ENCODE measurements at places on chromosomes 3 and 15. TPM values are rescaled to one million over a fixed set of nuclear protein-coding genes. Genes with fewer than 3 reads are reported as not detected.

HCN4 gene
- 93.1 TPM for total RNA-seq

GRCh38 chr3:148075771-148076716, 621.7 kb upstream of the AGTR1 start:
- no peak overlapping the region for H3K4me3 ChIP-seq
- no peaks in the 10 kb centered on the region for H3K4me1 ChIP-seq
- no peaks in the 10 kb centered on the region for H3K27me3 ChIP-seq
- DNase-seq, result peak; percentile 52
- H3K36me3 ChIP-seq, result no peaks in the 10 kb centered on the region

DNA sequence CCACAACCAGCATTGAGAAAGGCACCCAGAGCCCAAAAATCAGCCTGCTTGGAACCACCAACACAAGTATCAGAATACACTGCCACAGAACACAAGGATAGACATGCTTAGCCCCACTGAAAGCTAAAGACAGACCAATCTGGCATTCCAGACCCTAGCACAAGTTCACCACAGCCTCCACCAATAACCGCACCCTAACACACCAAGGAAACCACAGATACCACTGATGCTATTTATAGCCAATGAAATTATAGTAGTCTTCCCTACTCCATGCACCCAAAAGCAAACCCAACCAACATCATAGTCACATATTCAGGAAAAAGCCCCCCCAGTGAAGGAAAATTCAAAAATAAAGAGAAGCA, 83.9 kb upstream of the STT3B start:
- no peaks in the 10 kb centered on the region for H3K27me3 ChIP-seq
- no peaks in the 10 kb centered on the region for H3K4me1 ChIP-seq
- DNase-seq, result no peak
- H3K27ac ChIP-seq, result no peak overlapping the region

DNA sequence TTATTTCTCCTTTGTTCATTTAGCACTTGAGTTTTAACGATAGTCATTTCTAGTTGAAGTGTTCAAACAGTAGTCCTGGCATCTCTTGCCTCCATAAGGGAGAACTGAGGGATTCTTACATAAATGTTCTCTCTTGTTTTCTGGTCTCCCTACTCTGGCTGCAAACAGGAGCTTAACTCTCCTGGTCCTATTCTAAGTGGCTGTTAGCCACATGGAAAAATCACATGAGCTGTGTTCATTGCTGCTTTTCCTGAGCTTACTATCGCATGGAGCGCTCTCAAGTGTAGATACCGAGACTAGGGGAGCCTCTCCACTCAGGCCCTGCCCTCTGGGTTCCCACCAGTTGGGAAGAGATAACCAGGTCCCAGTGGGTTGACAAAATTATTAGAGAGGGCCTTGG, 403.1 kb upstream of the TPM1 start:
- peaks cover 10% of the 10 kb centered on the region for H3K4me1 ChIP-seq
- no peaks in the 10 kb centered on the region for H3K27me3 ChIP-seq
- no peak overlapping the region for H3K27ac ChIP-seq
- H3K4me3 ChIP-seq, result no peak overlapping the region
- no peak for DNase-seq
- H3K36me3 ChIP-seq, result no peaks in the 10 kb centered on the region

ALPK3 gene
- total RNA-seq, result 52.1 TPM

GRCh38 chr3:50415061-50415460, 55.7 kb upstream of the TMEM115 start:
- peaks cover 3% of the 10 kb centered on the region for H3K4me1 ChIP-seq
- H3K4me3 ChIP-seq, result no peak overlapping the region
